Activated CD4-positive, CD25-positive, alpha-beta regulatory T cell (primary cell): ENCODE measurements at places on chromosomes 7 and 10.

- DNase-seq: no peak
Measured at GRCh38 chr10:108970016-108970415, 953.3 kb downstream of the XPNPEP1 start.

GRCh38 chr10:26743091-26743490 lies 45.6 kb downstream of the PDSS1 start:
- DNase-seq: no peak

- no peak for DNase-seq
Measured at GRCh38 chr7:46934198-46934825, 647.6 kb downstream of the TNS3 start.

- no peak for DNase-seq
Measured at GRCh38 chr7:70703785-70704184, 428.2 kb upstream of the GALNT17 start.

GRCh38 chr7:2105917-2106316 lies 126.8 kb downstream of the MAD1L1 start:
- DNase-seq: no peak

DNA sequence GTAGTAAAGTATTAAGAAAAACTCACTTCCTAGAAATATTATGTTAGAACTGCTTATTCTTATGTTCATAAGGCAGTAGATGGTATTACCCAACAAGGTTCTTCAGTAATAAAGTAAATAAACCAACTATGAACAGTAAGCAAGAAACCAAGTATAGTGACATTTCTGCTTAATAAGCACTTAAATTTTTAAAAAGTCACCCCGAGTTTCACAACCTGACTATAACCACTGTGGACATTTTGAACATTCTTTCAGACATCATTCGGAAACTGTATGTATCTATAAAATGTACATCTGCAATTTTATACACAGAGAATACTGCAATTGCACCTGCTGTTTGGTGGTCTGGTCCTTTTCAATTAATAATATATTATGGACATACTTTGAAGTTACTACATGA lies 1073.6 kb downstream of the XPNPEP1 start:
- DNase-seq: no peak

DNA sequence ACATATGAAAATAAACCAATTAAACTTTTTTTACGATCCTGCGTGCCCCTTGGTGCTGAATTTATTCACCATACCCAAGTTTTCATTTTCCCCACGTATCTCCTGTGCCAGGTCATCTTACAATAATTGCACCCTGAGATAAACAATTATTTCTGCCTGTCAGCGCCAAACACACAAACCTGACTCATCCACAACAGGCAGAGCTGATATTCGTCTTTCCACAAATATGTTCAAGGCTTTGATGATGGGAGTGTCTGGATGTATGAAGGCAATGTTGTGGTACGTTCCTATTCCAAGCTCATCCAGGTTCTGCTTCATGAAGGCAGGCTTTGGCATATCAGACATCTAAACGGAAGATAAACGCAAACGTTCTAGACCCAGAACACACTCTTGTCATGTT lies 45.8 kb upstream of the RHEB start:
- DNase-seq: no peak

GRCh38 chr10:122458693-122459092 lies 2.7 kb upstream of the HTRA1 start:
- DNase-seq: no peak

DNA sequence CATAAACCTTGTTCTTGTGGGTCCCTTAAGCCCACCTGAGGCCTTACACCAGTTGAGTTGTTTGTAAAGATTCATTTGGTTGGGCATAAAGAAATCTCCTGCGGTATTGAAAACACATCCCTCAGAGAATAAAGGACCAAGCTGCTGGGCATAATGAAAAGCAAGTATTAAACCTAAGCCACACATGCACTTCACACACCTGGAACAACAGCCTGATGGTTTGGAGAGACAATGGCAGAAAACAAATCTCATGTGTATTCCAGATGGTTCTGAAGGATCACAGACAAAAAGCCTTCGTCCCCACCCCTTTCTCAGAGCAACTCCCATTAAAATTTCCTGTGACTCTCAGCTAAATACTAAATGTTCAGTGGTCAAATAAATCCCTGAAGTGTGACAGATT lies 44.2 kb downstream of the FEZF1 start:
- no peak for DNase-seq

DNA sequence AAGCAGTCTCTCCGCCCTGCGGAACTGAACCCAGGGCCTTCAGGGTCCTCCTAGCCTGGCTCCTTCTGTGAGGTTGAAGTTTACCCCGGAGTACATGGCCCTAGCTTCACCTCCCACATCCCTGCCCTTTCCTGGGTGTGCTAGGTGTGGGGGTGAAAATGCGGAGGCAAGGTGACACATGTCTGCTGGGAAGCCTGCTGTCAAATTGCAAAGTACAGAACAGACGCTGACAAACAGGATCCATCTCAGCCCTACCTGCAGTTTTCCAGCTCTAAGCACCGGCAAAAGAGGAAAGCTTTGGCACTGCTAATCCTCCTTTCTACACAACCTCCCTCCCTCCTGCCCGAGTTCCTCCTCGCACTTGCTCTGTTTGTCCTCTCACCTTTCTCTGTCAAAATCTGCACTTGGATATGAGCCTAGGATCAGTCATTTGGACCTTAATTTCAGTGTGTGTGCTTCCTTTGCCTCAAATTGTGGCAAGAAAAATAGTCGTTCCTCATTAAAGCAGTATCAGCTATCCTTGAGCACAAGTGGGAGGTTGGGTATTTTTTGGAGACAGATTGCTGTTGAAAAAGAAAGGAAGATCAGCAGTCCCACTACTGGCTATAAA lies 14.4 kb upstream of the GPR15LG start:
- no peak for DNase-seq

GRCh38 chr7:98289333-98289875 lies 7.9 kb downstream of the BRI3 start:
- DNase-seq: no peak

DNA sequence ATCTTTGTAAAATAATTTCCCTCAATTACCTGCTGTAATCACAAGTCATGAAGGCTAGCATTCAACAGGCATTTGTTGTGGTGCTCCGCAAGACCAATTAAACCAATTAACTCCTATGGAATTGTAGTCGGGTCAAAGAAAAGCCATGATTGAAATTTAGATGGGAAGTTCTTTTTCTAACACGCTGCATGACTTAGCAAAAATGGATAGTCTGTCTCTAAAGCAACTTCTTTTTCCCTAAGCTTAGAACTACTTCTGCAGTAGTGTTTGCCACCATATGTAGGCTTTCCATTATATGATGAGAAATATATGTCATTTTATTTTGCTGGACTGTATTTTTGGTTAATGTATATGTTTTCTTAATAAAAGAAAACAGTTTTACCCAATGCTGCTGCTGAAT lies 119.1 kb downstream of the TSPAN12 start:
- DNase-seq: no peak

- no peak for DNase-seq
Measured at GRCh38 chr10:5971315-5971832, 6.0 kb downstream of the IL15RA start.

- no peak for DNase-seq
Measured at GRCh38 chr10:89352802-89353201, 25.0 kb downstream of the IFIT3 start.

DNA sequence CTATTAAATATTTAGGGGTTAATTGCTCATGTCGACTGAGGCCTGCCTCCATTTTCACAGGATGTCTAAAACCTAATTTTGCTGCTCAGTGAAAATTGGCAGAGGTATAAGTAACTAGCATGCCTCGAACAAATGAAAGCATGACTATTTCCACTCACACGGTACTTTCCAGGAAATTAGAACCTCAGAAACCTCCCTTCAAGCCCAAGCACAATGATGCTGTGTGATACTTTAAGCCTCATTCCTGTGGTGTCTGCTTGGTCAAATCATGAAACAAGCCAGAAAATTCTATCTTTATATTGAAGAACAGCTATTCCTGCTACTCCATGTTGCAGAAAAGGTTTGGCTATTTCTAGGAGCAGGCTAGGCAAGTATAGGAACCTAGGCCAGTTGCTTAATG lies 203.0 kb downstream of the SORCS3 start:
- no peak for DNase-seq

DNA sequence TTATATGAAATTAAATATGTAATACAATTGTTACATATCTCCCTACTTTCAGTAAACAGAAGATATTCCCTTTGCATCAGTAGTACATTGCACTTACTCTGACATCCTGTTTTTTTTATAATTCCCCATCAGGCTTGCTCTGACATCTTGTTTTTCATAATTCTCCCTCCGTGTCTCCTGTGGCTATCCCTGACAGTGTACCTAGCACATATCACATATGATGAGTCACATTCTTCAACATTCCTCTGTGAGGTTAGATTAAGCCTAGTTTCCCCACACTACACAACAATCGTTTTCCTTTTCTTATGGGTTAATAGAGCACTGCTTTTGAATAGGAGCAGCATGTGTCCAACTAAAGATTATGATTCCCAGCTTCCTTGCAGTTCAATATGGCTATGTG lies 250.6 kb upstream of the NPVF start:
- no peak for DNase-seq

GRCh38 chr7:101179713-101180112 lies 380 bp downstream of the NAT16 start:
- no peak for DNase-seq

GRCh38 chr10:101089520-101090299 lies 27.9 kb downstream of the KAZALD1 start:
- no peak for DNase-seq

- no peak for DNase-seq
Measured at GRCh38 chr7:50085344-50085743, 7.7 kb downstream of the ZPBP start.

GRCh38 chr7:1110358-1110757 lies 22.4 kb downstream of the GPER1 start:
- no peak for DNase-seq

- DNase-seq: no peak
Measured at GRCh38 chr7:82194016-82194643, 249.4 kb downstream of the CACNA2D1 start.

GRCh38 chr7:108535257-108535656 lies 9.3 kb upstream of the PNPLA8 start:
- no peak for DNase-seq

GRCh38 chr7:1901431-1902210 lies 231.5 kb downstream of the ELFN1 start:
- no peak for DNase-seq

DNA sequence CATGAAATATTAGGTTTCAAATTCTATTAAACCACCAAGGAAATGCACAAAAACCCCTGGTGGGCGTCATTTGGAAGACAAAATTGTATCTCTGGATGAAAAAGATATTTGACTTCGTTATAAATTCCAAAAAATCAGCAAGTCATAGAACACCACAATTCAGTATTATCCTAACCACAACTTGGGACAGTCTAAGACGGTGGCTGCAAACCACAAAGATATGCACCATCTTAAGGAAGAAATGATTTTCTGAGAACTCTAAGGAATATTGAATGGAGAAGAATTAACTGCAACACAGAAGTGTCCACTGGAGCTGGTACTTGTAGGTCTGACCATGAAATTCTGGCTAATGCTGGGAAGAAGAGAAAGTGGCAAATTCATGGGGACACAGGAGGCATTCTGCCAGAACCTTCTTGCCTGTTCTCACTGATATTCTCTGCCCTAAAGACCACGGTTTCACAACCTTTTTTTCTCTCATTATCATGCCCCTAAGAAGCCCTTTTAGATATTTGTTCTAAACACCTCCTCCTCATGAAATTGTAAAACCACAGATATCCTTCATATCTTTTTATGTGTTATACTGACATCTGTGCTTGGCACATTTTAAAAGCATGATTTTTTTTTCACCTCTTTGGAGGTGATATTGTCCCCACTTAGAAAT lies 92.9 kb downstream of the SFMBT2 start:
- DNase-seq: no peak

- DNase-seq: peak; percentile 18
Measured at GRCh38 chr10:110535958-110536891, 31.3 kb upstream of the SMC3 start.

GRCh38 chr7:36115448-36116321 lies 37.4 kb upstream of the EEPD1 start:
- DNase-seq: no peak

GRCh38 chr10:106712988-106713387 lies 451.5 kb downstream of the SORCS1 start:
- DNase-seq: no peak

DNA sequence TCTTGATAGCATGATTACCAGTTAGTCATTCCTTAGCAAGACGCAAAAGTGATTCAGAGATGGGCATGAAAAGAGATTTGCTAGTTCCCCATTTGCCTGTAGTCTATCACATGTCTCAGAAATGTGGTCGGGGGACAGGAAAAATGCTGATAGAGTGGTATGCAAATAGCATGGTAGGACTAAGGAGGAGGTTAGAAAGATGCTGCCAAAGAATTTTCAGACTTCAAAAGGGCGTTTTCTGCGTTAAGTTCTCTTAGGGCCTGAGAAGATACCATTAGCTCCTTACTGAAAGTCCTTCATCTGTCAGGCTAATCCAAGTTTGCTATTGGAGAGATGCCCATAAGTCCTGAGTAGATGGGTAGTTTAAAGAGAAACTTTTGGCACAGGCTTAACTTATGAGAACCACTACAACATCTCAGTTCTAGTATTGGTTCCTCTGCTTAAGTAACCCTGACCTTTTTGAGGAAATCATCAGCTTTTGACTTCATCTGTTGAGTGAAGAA lies 2.7 kb downstream of the CALD1 start:
- DNase-seq: no peak

DNA sequence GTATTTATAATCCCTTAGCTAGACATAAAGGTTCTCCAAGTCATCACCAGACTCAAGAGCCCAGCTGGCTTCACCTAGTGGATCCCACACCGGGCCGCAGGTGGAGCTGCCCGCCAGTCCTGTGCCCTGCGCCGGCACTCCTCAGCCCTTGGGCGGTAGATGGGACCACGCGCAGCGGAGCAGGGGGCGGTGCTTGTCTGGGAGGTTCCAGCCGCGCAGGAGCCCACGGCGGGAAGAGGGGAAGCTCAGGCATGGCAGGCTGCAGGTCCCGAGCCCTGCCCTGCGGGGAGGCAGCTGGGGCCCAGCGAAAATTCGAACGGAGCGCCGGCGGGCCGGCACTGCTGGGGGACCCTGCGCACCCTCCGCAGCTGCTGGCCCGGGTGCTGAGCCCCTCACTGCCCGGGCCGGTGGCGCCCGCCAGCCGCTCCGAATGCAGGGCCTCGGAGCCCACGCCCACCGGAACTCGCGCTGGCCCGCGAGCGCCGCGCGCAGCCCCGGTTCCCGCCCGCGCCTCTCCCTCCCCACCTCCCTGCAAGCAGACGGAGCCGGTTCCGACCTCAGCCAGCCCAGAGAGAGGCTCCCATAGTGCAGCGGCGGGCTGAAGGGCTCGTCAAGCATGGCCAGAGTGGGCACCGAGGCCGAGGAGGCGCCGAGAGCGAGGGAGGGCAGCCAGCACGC lies 675.6 kb downstream of the REEP3 start:
- DNase-seq: no peak

DNA sequence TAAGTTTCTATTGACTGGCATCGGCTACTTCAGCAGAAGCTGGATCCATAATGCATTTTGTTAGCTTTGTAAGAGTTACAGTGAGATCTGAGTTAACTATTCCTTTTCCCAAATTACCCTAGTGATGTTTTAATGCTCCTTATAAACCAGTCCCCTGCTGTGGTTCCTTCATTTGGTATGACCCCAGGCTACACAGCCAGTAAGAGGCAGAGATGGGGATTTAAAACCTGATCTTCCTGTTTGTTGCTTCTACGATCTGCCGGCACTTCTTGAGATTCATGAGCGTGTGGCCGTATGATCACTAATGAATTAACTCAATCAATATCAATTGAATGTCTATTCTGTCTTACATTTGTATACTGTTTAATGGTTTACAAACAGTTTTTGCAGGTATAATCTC lies 86.1 kb downstream of the CACNB2 start:
- no peak for DNase-seq
